Right renal pelvis (tissue), 4 donors: ENCODE measurements at places on chromosomes 11 and 22. TPM values are rescaled to one million over a fixed set of nuclear protein-coding genes. Genes with fewer than 3 reads are reported as not detected.

DNA sequence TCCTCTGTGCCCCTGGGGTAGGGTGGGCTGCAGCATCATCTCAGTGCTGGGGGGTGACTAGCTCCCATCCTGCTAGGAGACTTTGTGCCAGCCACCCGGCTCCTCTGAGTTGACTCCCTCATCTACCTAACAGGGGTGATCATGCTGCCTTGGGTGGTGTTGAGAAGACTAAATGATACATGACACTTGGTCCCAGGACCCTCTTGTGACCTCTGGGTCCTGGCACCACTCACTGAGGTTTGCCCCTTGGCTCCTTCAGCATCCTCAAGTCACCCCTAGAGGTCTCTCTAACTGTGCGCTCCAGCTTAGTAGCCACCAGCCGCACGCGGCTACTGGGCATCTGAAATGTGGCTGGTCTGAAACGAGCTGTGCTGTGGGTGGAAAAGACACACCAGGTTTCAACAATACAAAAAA is 72.1 kb downstream of the LRRC32 start:
- no peak for DNase-seq

GRCh38 chr11:34651551-34651950 is 30.7 kb downstream of the EHF start:
- DNase-seq = no peak

GRCh38 chr11:830295-831117 is 2.2 kb upstream of the CD151 start:
- no peak for DNase-seq

DNA sequence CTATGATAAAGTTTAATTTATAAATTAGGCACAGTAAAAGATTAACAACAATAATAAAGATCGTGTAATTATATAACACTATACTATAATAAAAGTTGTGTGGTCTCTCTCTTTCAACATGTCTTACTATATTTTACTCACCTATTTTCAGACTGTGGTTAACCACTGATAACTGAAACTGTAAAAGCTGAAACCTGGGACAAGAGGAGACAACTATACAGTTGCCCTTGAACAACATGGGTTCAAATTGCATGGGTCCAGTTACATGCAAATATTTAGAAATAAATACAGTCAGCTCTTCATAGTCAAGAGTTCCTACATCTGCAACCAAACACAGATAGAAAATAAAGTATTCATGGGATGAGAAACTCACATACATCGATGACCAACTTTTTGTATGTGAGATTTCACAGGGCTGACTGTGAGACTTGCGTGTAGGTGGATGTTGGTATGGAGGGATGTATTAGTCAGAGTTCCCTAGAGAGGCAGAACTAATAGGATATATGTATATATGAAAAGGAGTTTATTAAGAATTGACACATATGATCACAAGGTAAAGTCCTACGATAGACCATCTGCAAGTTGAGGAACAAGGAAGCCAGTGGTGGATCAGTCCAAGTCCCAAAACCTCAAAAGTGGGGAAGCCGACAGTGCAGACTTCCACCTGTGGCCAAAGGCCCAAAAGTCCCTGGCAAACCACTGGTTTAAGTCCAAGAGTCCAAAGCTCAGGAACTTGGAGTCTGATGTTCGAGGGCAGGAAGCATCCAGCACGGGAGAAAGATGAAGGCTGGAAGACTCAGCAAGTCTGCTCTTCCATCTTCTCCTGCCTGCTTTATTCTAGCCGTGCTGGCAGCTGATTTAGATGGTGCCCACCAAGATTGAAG is 359.5 kb downstream of the INSC start:
- no peak for DNase-seq

Gene RRAS2
- polyA plus RNA-seq = 59.9 TPM

Gene INS
- polyA plus RNA-seq = not detected

Gene SLC25A18
- 1.2 TPM for polyA plus RNA-seq

Gene JHY
- 10.5 TPM for polyA plus RNA-seq
